ENCODE measurements at places on chromosomes 16 and 17. TPM values are rescaled to one million over a fixed set of nuclear protein-coding genes. Genes with fewer than 3 reads are reported as not detected.

SDR42E1 gene
- total RNA-seq = 0.73 TPM

TVP23A gene
- total RNA-seq = 0.19 TPM

SGCA gene
- total RNA-seq = 135 TPM

ARHGDIA gene
- 113 TPM for total RNA-seq

SLC25A39 gene
- total RNA-seq = 45.0 TPM

CRYBA1 gene
- not detected for total RNA-seq

- peak; percentile 50 for DNase-seq
Observed at GRCh38 chr17:61837175-61838051, 25.9 kb downstream of the BRIP1 start.

GRCh38 chr17:4460661-4461060 lies 26.9 kb downstream of the SPNS3 start:
- no peak for DNase-seq

GRCh38 chr17:27762527-27763305 lies 37.6 kb downstream of the NOS2 start:
- peak; percentile 24 for DNase-seq

DNA sequence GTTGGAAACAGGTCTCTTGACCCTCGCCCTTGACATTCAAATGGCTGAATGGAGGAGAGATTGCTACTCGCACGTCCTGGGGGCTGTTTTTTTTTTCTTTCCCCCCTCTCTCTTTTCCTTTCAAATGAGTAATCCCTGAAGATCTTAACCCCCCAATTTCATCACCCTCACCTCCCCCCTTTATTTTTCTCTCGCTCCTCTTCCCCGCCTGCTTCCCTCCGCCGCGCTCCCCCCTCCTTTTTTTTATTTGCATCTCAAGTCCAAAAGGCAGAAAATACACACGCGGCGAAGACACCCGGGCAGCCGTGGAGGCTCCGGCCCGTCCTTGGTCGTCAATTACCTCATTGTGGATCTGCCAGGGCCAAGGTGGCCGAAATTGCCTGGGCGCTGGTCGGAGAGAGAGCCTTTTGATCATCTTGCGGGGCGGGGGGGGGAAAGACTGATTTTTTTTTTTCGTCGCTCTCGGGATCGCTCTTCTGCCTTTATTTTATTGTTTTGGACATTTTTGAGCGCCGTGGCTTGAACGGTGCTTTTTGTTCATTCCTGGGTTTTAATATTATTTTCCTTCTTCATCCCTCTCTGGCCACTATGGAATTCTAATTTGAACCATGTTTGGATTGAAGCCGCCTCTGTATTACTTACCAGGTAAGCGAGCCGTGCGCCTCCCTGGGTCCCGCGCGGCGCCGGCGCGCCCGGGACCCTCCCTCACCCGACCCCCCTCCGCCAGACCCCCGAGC lies 57.2 kb upstream of the GSE1 start:
- no peak for DNase-seq

DNA sequence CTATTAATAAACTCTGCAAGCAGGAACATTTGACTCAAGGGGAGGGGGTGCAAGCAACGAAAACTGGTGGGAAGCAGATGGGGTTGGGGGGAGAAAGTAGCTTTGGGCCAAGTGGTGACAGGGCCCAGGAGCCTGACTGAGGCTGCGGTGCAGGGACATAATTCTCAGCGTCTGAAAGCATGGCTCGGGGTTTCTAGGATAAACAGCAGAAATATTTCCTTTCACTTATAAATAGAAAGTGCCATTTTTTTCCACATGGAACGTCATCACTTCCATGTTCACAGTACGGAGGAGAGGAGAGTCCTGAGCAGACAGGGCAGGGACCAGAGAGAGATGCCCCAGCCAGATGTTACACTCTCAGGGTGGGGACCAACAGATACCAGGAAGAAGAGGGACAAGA lies 197.1 kb downstream of the ZFHX3 start:
- no peak for DNase-seq

- DNase-seq = no peak
Observed at GRCh38 chr17:55729484-55729883, 6.8 kb upstream of the TMEM100 start.

GRCh38 chr16:82006036-82006435 lies 5.2 kb downstream of the SDR42E1 start:
- no peak for DNase-seq

GRCh38 chr16:29007730-29008593 lies 23.1 kb downstream of the LAT start:
- DNase-seq = no peak

DNA sequence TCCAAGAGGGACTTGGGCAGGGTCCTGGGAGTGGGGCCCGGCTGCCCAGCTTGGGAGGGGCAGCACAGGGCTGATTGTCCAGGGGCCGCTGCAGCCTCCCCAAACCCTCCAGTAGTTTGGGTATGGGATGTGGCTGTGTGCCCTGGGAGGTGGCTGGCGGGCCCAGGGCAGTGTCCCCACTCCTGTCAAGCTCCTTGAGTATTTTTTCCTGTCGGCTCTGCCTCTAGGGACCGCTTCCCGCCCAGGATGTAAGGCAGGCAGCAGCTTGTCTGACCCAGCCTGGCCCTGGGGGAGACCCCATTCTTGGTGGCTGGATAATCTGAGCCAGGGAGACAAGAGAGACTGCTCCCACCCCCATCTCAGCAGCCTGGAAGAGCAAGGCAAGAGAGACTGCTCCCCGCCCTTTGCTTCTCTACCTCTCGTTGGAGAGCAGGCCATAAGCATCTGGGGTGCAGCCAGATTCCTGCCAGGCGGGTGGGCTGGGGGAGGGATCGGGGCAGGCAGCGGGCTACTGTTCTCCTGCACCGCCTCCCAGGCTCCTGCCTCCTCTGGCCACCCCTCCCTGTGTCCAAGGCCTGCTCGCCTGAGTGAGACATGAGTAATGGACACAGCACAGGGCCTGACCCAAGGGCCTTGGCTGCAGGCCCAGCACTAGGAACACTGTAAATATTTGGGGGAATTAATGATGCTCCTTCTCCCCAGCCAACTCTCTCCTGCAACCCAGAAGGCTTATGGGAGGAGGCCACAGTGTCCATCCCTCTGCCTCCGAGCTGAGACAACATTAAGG lies 18.4 kb upstream of the ITGA3 start:
- peak; percentile 57 for DNase-seq

DNA sequence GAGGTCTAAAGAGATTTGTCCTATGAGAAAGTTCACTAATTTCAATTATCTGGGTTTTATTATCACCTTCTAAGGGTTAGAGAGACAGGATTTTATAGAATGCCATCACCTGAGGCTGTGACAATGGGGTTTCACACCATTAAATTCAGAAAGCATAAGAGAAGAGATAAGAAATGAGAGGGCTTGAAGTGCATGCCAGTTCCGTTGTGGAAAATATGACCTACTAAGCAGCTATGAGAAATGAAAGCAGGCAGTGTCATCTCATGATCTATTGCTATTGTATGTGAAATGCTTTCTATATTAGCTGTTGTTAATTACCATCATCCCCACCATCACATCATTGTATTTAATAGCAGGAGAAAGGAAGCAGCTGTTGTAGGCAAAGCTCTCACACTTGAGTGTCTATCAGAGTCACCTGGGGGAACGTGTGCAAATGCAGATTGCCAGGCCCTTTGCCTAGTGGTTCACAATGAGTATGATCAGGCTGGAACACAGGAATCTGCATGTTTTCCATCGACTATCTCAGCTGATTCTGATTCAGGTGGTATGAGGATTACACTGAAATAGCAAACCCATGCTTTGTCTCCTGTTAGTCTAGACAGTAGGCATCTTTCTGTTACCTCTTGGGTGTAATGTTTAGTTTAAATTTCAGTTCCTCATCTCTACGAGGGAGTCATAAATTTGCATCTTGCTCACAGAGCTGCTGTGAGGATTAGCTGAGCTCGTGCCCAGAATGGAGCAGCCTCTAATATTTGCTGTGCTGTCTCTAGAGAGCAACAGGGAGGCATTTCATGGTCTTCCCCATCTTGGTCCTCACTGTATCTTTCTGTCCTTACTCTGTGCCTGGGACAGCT lies 256.4 kb downstream of the CDH13 start:
- DNase-seq = no peak

DNA sequence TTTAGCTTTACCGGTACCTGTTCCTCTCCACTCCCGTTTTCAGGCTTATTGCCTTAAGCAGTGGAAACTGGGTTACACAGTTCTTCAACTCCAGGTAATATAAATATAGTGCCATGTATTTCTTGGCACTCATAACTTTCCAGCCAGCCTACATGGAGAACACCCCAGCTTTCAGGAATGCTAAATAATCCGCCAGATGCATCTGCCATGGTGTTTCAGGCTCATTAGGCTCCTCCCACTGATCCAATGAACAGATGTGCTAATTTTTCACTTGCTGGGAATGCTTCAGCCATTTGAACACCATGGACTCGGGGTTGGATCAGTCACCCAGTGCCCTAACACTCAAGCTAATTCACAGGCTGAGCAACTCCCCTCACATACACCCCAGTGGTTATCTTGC lies 4.6 kb downstream of the ANKFN1 start:
- DNase-seq = no peak

GRCh38 chr17:8187517-8188262 lies 2.3 kb downstream of the BORCS6 start:
- DNase-seq = peak; percentile 93

DNA sequence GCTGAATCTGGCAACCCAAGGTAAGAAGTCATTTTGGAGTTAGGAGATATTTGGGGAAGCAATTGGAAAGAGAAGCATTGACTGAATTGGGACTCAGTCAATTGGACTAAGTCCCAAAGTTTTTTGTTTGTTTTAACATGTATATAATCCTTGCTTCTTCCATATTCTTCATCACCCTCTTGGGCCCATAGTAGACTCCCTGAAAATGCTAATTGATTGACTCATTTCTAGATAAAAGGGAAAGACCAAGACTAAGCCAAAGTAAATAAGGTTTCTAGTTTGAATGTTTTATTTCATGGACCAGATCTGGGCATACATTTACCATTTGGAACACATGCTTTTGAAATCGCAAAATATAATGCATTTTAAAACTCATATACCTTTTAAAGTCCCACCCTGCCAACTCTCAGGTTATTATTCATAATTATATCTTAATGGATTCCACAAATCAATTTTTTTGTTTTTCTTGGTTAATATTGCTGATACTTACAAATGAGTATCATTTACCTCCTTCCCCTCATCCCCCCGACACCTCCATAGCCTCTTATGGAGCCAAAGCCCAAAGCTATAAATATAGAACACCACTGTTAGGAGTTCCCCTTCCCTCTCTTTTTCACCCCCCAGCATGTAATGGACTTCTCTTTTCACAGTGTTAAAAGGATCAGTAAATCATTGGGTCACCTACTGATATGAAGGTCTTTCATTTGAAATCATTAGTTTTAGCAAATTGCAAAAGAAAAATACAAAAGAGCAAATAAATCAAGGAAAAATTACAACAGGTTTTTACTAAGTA lies 674.0 kb upstream of the SOX9 start:
- DNase-seq = no peak

- DNase-seq = no peak
Observed at GRCh38 chr17:47611372-47612350, 38.1 kb upstream of the KPNB1 start.

DNA sequence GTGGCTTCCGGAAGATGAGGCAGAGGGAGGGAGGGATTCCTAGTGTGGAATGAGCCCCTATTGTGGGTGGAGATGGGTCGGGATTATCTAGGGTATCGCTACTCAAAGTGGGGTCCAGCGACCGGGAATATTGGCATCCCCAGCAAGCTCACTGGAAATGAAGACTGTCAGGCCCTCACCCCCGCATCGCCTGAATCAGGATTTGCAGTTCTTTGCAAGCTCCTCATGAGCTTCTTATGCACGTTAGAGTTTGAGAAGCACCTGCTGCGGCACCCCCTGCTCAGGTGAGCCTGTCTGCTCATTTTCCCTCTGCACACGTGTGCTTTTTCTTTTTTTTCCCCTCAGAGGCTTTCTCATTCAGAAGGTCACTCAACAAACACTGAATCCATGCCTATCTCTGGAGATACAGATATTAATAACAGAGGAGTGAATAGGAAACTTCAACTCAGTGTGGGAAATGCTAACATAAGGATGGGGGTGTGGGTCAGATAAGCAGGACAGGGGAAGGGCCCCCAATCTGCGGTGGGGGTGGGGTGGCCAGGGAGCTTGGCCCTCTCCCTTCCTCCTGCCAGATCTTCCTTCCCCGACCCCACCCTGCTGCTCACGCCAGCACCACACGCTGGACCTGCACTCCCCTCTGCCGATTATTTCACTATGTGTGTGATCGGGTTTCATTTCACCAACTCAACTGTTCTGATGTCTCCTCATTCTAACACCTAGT lies 67.7 kb upstream of the NFAT5 start:
- DNase-seq = no peak

DNA sequence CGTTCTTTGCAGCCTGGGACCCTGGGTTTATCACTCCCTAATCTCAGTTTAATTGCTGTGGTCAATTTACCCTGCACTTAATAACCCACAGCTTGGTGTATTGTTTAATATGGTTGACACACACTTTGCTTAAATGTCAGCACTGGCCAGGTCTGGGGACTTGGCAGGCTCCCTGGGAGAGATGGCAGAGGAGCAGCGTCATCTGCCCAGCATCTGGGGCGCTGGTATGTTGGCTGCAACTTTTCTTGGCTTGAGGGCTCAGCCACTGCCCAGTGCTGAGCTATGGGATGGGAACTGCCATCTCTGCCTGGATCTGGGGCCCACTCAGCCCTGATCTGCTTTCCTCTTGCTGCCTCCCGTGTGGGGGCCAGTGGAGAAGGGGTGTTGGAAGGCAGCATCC lies 115.7 kb upstream of the IRX3 start:
- peak; percentile 76 for DNase-seq

DNA sequence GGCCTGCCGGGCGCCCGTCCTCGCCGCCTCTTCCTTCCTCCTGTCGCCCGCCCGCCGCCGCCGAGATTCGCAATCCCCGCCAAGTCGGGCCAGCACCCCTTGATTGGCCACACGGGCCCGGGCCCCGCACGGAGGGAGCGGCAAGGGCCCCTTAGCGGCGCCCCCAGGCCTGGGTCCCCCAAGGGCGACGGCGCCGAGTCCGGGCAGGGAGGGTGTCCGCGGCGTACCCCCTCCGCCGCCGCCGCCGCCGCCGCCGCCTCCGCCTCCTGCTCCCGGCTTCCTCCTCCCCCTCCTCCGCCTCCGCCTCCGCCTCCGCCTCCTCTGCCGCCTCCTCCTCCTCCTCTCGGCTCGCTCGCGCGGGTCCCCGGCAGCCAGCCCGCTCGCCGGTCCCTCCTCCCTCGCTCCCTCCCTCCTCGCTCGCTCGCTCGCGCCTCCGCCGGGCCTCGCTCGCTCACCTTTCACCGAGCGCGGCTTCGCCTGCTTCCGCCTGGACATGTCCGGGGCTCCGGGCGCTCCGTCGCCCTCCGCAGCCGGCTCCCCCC lies 561 bp downstream of the ZNF423 start:
- DNase-seq = peak; percentile 91

GRCh38 chr17:57948169-57948554 lies 7.0 kb downstream of the CUEDC1 start:
- no peak for DNase-seq

- no peak for DNase-seq
Observed at GRCh38 chr16:66508248-66508913, 41.5 kb downstream of the TK2 start.

GRCh38 chr16:60991886-60992285 lies 1044.4 kb downstream of the CDH8 start:
- no peak for DNase-seq

GRCh38 chr17:46024590-46024989 lies 25.5 kb downstream of the STH start:
- no peak for DNase-seq

GRCh38 chr16:58556678-58557077 lies 41.4 kb downstream of the SETD6 start:
- DNase-seq = no peak

Data from Right ventricle myocardium superior (tissue), 1 donor.